ENCODE measurements at places on chromosomes 12 and 14.

DNA sequence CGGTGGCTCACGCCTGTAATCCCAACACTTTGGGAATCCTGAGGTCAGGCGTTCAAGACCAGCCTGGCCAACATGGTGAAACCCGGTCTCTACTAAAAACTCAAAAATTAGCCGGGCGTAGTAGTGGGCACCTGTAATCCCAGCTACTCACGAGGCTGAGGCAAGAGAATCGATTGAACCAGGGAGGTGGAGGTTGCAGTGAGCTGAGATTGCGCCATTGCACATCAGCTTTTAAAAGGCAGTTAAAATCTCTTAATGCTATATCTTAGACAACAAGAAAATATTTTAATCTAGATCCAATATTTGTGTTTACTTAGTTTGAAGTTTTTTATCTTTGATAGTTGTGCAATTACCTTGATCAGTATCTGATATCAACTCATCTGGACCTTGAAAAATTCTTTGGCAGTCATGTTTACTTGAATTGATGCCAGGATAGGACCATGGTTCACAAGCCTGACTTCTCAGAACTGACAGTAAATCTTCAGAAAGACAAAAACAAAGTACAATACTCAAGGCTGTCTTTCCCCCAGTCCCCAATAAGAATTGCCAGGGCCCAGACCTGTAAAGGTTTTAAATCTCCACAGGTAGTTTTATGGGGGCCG is 135.0 kb upstream of the AEBP2 start:
- DNase-seq = no peak

DNA sequence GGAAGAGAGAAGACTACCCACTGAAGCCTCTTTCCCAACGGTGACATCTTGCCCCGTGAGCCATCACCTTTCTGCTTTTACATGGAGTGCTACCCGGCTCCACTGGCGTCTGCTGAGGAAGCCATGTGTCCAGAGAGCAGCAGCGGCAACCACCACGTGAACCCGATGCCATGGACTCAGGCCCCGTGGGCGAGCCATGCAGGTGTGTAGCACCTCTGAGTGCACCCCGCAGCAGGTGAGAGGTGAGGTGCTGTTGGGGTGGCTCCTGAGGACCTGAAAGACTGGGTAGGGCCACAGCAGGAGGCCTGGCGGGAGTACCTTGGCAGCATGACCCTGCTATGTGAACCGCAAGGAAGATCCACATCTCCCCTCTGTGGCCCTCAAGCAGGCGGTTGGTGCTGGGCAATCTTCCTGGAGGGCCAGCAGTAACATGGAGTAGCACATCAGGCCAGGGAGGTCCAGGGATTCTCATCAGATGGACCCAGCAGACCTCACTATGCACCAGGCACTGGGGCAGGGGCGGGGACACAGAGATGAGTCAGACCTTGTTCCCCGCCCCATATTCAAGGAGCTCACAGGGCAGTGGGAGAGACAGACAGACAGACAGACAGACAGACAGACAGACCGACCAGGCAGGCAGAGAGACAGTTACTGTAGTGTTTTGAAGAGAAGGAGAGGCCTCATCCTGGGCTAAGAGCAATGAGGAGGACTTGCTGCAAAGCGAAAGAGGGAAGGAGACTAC is 129.6 kb downstream of the PAPOLA start:
- no peak for DNase-seq

DNA sequence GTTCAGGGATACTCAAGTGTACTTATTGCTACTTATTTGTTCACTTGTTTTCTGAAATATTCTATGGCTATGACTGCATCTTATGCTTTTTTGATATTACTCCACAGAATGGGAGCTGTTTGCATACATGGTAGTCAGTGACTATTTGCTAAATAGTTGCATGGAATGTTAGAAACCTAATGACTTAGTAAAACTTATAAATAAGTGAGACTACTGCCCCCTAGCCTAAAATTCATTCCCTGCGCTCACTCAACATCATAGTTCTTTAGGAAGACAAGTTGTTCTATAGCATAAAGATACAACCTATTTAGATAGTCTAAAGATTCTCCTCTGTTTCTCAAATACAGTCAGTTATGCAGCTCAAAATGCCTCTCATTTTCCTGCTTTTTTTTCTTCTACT is 305.5 kb downstream of the CEP128 start:
- no peak for DNase-seq

- no peak for DNase-seq
Measured at GRCh38 chr12:131445795-131446194, 265.1 kb upstream of the SFSWAP start.

DNA sequence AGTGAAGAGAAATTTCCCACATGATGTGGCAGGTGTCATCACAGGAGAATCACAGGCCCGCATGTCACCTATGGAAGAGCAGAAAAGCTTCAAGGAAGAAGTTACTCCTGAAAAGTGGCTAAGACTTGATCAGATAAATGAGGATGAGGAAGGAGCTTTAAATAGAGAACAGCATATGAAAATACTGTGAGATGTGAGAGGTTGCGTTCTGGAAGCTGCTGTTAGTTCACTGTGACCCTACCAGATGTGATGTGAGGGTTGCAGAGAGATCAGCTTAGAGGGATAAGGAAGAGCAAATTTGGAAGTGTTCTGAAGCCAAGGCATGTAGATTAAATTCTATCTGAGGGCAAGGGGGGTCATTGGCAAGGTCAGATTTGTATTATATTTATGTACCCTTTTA is 17.1 kb downstream of the ERP27 start:
- no peak for DNase-seq

Data from BJ (cell line).